ENCODE measurements at places on chromosomes 7 and 10.

GRCh38 chr7:104040666-104041065, 51.2 kb upstream of the RELN start:
- no peak for DNase-seq

DNA sequence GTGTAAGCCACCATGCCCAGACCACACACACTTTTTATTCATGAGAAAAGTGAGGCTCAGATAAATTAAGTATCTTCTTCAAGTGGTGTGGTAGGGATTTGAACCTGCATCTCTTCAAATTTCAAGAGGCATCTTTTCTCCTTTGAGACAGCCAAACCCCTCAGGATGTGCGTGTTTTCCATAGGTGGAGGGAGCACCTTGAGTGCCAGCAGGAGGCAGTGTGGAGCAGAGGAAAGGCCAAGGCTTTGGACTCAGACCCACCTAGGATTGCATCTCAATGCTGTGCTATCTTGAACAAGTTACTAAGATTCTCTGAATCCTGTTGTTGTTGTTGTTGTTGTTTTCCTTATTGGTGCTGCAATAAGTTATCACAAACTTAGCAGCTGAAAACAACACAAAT, 40.2 kb upstream of the MYL10 start:
- DNase-seq: no peak

- no peak for DNase-seq
Observed at GRCh38 chr7:81308643-81309322, 389.9 kb upstream of the SEMA3C start.

- DNase-seq: no peak
Observed at GRCh38 chr10:82866424-82867020, 991.5 kb downstream of the NRG3 start.

DNA sequence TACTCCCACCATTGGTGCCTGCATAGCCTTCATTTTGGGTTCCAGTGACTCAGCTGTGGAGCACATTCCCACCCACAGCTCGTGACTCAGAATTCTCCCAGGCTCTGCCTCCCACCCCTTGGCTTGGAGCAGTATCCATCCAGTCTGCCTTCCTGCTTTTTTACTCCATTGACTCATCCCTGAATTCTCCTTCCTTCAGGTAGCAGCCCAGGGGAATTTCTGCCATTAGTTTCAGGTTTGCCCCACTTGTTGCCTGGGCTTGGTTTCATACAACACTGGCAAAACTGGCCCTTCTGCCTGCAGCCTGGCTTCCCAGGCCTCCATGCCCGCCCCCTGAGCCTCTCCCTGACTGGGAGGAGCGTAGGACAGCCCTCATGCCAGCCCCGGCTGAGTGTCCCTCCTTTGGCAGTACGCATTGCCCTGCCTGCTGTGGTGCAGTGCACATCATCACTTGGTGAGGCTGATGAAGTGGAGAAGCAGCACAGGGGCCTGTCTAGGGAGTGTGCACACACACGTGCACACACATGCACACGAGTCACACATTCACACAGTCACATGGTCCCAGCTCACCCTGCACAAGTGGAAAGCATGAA, 55.0 kb downstream of the SNX10 start:
- no peak for DNase-seq

GRCh38 chr7:1865571-1866255, 195.6 kb downstream of the ELFN1 start:
- no peak for DNase-seq

DNA sequence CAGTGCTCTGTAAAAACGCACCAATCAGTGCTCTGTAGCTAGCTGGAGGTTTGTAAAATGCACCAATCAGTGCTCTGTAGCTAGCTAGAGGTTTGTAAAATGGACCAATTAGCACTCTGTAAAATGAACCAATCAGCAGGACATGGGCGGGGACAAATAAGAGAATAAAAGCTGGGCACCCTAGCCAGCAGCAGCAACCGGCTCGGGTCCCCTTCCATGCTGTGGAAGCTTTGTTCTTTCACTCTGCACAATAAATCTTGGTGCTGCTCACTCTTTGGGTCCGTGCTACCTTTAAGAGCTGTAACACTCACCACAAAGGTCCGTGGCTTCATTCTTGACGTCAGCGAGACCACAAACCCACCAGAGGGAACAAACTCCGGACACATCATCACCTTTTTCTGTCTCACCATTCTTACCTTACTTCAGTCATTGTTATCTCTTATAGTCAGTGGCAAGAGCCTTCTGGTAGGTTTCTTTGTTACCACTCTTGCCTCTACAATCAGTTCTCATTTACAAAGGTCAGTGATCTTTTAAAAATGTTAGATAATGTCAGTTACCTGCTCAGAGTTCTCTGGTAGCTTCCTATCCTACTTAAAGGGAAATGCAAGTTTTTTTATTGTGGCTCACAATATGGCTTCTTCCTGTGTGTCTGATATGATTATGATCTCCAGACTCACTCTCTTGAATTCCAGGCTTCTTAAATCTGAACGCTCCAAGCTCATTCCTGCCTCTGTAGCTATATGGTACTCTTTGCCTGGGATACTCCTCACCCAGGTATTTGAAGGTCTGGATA, 4.5 kb downstream of the STAM start:
- no peak for DNase-seq

- no peak for DNase-seq
Observed at GRCh38 chr7:53119514-53119941, 84.1 kb downstream of the POM121L12 start.

DNA sequence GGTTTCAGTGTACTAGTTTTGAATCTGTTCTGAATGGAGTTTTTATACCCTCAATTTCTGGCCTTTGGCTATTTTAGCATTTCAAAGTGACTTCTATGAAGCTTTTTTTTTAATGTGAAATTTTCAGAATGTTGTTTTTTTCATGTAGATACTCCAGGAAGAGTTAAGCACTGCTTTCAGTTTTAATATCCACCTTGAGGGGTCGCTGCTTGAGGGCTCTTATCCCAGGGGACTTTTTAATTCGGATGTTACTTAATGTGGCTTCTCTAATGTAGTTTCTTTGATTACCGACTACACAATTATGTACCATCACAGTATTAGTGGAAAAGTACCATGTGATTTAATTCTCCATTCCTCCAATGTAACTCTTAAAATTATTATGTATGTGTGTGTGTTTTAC, 5.2 kb downstream of the IFIT5 start:
- no peak for DNase-seq

DNA sequence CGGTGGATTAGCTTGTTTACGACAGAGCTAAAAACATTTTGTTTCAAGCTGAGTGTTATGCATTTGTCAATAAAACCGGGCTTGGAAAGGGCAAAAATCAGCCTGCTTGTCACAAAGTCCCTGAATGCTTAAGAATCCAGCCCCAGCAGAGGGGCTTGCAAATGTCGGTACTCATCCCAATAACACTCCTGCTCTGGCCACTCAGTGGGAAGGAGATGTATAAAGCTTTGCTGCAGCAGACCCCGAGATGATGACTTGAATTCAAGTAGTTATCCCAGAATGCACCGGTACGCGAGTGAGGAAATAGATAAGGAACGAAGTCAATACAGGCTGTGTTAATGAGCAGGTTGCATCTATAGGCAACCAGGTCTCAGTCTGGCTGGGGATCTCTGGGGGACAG, 662.3 kb downstream of the CCSER2 start:
- DNase-seq: no peak

- no peak for DNase-seq
Observed at GRCh38 chr7:114943953-114944744, 22.3 kb downstream of the MDFIC start.

- no peak for DNase-seq
Observed at GRCh38 chr10:101967713-101968112, 88.3 kb downstream of the ARMH3 start.

- DNase-seq: no peak
Observed at GRCh38 chr7:155418304-155418703, 39.6 kb upstream of the EN2 start.

GRCh38 chr10:131477457-131478121, 166.1 kb upstream of the TCERG1L start:
- DNase-seq: no peak

DNA sequence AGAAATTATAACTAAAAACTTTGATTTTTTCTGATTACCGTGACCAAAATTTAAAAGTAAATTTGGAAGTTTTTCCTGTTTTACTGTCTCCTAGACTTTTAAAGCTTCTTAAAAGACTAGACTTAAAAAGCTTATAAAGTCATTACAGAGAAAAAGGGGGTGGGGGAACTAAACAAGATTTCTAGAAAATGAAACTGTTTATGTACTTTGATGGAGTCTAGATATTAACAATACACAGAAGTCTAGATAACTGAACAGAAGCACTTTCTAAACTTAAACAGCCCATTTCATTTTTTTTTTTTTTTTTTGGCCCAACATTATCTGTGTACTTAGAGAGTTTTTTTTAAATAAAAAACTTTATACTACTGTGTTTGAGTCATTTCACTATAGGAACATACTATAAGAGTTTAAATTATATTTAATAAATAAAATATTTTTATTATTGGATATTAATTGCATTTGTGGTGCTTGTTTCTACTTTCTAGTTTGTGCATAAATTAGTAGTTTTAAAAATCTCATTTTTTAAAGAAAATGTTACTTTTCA, 98.5 kb downstream of the PHTF2 start:
- no peak for DNase-seq

- DNase-seq: no peak
Observed at GRCh38 chr10:76871697-76872295, 765.8 kb downstream of the KCNMA1 start.

DNA sequence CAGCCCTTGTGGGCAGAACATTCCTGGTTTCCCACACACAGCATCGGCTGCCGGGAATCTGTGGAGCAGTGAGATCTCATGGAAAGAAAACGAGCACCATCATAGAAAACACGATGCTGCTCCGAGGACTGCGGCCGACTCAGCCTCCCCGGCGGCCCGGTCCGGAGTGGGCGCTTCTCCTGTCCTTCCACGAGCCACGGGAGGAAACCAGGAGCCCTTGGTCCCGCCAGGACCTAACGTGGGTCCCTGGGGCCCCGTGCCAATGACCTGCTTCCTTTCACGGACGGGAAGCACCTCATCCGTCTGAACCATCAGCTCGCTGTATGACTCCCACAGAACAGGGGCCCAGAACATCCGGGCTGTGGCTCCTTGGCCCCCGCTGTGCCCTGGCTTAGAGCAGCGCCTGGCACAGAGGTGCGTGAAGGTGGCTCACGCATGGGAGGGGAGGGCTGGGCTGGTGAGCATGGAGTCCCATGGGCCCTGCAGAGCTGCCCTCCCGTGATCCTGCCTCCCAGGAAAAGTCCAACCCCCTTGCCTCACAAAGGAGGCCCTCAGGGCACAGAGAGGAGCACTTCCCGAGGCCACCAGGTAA, 280.5 kb downstream of the MAD1L1 start:
- no peak for DNase-seq
